ENCODE measurements at places on chromosomes 6 and 20.

DNA sequence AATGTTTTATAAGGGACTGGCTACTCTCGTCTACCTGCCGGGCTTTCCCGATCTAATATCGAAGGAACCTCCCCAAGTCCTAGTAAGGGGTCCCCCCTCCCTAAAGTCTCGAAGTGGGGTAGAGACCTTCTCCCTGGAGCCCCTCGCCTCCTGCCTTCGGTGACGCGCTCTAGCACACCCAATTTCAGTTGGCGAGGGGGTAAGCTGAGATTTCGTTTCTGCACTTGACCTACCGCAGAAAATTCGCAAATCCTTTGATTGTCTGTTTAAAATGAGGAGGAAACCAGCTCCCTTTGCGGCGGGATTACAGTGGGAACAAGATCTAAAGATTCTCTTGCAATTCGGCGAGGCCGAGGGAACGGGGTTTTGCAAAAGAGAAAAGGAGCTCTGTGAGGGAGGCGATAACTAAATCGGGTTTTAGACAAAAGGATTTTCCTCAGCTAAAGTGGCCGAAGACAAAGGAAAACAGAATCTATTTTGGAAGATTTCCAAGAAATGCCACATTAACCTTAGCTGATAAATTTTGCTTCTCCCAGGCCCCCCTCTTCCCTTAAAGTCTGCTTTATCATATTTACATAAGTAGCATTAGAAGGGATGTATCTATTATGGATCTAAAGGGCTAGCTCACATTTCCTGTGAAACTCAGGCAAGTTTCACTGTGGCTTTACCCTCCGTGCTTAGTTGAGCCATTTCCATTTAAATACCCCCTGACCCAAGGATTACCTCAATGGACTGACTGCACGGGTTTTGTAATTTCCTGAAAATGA is 8.4 kb downstream of the SIM1 start:
- H3K4me3 ChIP-seq: peak overlapping the region; percentile 6
- no peaks in the 10 kb centered on the region for H3K36me3 ChIP-seq
- no peaks in the 10 kb centered on the region for H3K4me1 ChIP-seq
- H3K27me3 ChIP-seq: peaks cover 85% of the 10 kb centered on the region

GRCh38 chr6:56497240-56497639 is 145.4 kb downstream of the DST start:
- no peak overlapping the region for H3K27ac ChIP-seq
- H3K4me3 ChIP-seq: no peak overlapping the region
- no peaks in the 10 kb centered on the region for H3K4me1 ChIP-seq
- DNase-seq: no peak
- H3K36me3 ChIP-seq: no peaks in the 10 kb centered on the region

DNA sequence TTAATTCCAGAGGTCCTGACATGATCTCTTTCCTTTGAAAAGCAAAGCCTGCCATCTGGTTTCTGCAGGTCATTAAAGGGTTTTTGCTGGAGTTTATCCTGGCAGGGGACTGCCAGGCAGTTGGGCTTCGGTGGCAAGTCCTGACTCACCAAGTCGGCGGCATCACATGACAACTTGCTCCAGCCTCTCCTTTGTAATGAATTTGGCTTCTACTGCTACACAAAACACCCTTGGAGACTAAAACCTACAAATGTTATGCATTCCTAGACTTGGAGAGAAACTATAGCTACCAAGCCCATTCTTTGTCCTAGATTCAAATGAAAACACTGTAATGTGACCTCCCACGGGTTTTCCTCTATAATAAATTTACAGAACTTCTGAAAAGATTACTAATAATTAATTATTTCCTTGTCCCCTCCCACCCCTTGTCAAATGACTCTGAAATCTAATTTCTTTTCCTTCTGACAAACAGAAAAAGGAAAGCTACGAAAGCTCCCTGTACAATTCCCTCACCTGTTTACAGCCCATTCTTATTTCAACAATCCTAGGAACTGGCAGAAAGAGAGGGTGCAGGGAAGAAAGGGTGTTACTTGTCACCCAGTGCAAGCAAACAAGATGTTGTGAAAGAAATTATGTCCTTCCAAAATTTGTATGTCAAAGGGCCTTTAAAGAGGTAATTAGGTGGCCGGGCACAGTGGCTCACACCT is 62.9 kb downstream of the QRSL1 start:
- H3K4me3 ChIP-seq: no peak overlapping the region
- no peaks in the 10 kb centered on the region for H3K27me3 ChIP-seq
- no peak overlapping the region for H3K27ac ChIP-seq
- peak; percentile 53 for DNase-seq
- H3K4me1 ChIP-seq: no peaks in the 10 kb centered on the region

- no peaks in the 10 kb centered on the region for H3K4me1 ChIP-seq
- no peaks in the 10 kb centered on the region for H3K27me3 ChIP-seq
- H3K4me3 ChIP-seq: no peak overlapping the region
- no peak for DNase-seq
- H3K27ac ChIP-seq: no peak overlapping the region
Measured at GRCh38 chr20:12179692-12180091, 262.0 kb downstream of the BTBD3 start.

GRCh38 chr6:38155144-38155543 is 335.6 kb downstream of the ZFAND3 start:
- H3K4me3 ChIP-seq: no peak overlapping the region
- no peaks in the 10 kb centered on the region for H3K4me1 ChIP-seq
- no peak overlapping the region for H3K27ac ChIP-seq
- DNase-seq: no peak
- no peaks in the 10 kb centered on the region for H3K36me3 ChIP-seq

GRCh38 chr6:31308050-31308844 is 36.4 kb upstream of the HLA-C start:
- H3K4me3 ChIP-seq: peak overlapping the region; percentile 49
- H3K36me3 ChIP-seq: no peaks in the 10 kb centered on the region
- H3K4me1 ChIP-seq: no peaks in the 10 kb centered on the region
- H3K27me3 ChIP-seq: no peaks in the 10 kb centered on the region

GRCh38 chr20:16392346-16392745 is 180.9 kb downstream of the KIF16B start:
- H3K4me3 ChIP-seq: no peak overlapping the region
- no peaks in the 10 kb centered on the region for H3K27me3 ChIP-seq
- no peak for DNase-seq

GRCh38 chr6:32195652-32195901 is 3.1 kb upstream of the GPSM3 start:
- no peaks in the 10 kb centered on the region for H3K36me3 ChIP-seq
- peak; percentile 100 for DNase-seq
- no peaks in the 10 kb centered on the region for H3K27me3 ChIP-seq
- H3K4me1 ChIP-seq: peaks cover 2% of the 10 kb centered on the region
- peak overlapping the region; percentile 99 for H3K27ac ChIP-seq
- H3K4me3 ChIP-seq: peak overlapping the region; percentile 58

DNA sequence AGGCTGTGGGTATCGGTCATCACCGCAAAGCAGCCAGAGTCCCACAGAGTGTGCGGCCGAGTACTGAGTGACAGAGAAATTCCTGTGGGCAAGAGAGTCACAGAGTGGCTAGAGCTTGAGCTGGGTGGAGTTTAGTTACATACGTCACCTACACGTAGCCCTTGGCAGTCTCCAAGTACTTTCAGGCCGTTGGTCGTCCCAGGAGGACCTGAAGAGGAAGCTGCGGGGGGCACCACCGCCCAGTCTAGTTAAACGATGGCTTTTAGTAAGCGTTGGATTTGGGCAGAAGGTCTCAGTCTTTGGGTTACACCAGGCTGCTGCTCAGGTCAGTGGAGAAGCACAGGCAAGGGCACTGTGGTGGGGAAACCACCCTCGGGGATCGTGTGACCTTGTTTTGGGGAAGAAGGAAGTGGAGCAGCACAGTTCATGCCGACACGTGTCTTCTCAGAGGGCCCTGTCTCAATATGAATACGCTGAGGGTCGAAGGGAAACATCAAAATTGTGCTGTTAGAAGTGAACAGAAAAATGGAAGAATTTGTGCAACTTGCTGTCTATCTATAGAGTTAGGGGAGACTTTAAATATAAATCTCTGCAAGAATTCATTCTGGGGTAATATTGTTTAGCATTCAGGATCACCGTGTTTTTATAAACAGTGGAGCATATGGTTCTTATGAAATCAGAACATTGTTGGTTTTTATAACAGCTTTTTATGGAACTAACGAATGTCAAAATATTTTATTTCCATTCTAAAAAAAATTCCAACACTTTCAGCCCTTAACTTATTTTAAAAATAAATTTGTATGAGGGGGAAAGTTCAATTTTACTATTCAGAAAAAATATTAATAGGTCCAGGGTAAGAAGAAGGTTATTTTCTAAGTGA is 28.6 kb downstream of the KIF25 start:
- DNase-seq: no peak
- H3K27me3 ChIP-seq: no peaks in the 10 kb centered on the region
- no peaks in the 10 kb centered on the region for H3K36me3 ChIP-seq
- H3K4me1 ChIP-seq: no peaks in the 10 kb centered on the region
- H3K27ac ChIP-seq: no peak overlapping the region
- no peak overlapping the region for H3K4me3 ChIP-seq

DNA sequence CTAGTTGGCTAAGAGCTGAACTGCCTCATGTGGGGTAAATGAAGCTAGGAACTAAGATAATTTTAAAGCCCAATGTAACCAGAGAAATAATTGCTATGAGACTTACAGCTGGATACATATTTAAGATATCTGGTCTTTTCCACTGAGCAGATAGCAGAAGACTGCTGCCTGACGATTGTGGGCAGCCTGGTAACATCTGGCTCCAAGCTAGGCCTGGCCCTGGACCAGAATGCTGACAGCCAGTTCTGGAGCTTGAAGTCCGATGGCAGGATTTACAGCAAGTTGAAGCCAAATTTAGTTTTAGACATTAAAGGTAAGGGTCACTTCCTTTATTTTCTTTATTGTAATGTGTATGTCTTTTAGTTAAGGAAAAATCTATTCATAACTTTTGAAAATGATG is 65.7 kb downstream of the RTN4IP1 start:
- H3K4me3 ChIP-seq: no peak overlapping the region
- H3K4me1 ChIP-seq: no peaks in the 10 kb centered on the region
- H3K27ac ChIP-seq: no peak overlapping the region
- DNase-seq: no peak

DNA sequence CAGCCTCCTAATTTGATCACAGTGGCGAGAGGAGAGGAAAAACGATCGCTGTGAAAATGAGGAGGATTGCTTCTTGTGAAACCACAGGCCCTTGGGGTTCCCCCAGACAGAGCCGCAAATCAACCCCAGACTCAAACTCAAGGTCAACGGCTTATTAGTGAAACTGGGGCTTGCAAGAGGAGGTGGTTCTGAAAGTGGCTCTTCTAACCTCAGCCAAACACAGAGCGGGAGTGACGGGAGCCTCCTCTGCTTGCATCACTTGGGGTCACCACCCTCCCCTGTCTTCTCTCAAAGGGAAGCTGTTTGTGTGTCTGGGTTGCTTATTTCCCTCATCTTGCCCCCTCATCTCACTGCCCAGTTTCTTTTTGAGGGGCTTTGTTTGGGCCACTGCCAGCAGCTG is 28.7 kb downstream of the SAYSD1 start:
- H3K27me3 ChIP-seq: no peaks in the 10 kb centered on the region
- H3K27ac ChIP-seq: no peak overlapping the region
- no peaks in the 10 kb centered on the region for H3K36me3 ChIP-seq
- DNase-seq: no peak
- H3K4me1 ChIP-seq: no peaks in the 10 kb centered on the region
- no peak overlapping the region for H3K4me3 ChIP-seq

DNA sequence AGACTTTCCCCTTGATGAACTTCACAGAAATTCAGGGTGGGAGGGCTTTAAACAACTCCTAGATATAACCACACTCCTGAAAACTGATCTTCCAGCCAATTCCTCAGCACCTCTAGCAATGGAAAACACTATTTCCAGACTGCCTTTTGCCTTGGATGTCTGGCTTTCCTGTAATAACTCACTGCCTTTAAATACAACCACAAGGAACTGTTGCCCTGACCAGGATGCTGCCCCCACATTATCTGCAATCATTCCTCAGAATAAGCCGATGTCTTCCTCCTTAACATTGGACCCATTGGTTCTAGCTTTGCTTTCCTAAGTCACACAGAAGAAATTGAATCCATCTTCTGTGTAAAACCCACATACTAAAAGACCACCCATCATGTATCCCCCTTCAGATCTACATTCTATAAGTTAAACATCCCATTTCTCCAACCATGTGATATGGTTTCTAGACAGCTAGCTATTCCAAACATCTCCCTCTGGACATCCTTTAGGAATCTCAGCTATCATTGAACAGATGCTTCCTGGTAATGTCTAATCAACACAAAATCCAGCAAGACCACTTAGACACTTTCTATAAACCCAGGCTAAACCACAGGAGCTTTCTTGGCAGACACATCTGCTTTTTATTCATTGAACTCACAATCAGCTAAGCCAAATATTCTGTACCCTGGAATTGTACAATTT is 95.9 kb upstream of the KCNQ5 start:
- no peaks in the 10 kb centered on the region for H3K36me3 ChIP-seq
- no peak overlapping the region for H3K4me3 ChIP-seq
- no peaks in the 10 kb centered on the region for H3K27me3 ChIP-seq
- no peak overlapping the region for H3K27ac ChIP-seq

DNA sequence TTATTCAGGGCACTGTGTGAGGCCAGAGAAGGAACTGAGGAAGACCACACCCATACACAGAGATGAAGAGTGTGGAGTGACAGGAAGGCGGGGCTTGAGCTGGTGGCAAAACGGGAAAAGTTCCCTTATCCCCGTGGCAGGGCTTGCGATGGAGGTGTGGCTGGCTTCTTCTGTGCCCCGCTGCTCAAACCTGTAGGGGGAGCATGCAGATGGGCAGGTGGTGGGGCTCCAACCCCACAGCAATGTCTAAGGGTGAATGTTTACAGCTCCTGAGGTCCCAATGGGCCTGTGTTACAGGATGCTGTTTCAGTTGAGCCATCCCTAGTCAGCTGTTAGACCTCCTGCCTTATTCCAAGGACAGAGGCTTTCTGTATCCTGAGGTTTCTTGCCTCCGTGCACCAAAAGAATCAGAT is 105.9 kb downstream of the LY86 start:
- peaks cover 26% of the 10 kb centered on the region for H3K4me1 ChIP-seq
- no peak overlapping the region for H3K4me3 ChIP-seq
- DNase-seq: peak; percentile 79
- peak overlapping the region; percentile 92 for H3K27ac ChIP-seq
- H3K27me3 ChIP-seq: no peaks in the 10 kb centered on the region

GRCh38 chr20:438571-439469 is 23.5 kb downstream of the TBC1D20 start:
- no peak for DNase-seq
- no peak overlapping the region for H3K4me3 ChIP-seq
- no peaks in the 10 kb centered on the region for H3K36me3 ChIP-seq
- no peak overlapping the region for H3K27ac ChIP-seq
